Brain (organoid and tissue), 16 donors: ENCODE measurements at places on chromosomes 2 and 18.

DNA sequence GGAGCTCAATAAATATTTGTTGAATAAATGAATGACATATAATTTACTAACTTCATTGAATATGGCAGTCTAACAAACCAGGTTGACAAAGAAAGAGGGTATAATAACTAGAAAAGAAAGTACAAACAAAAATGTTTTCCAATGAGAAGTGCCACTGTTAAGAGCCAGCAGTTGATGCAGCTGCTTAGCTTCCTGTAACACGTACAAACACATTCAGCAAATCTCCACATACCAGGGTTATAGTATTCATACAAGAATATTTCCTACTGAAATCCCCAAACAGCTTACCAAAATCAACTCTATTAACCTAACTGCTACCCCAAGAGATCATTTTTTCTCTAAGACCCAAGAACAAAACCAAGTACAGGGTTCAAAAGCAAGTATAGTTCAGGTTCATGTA lies 77.7 kb downstream of the THADA start:
- no peak for DNase-seq

DNA sequence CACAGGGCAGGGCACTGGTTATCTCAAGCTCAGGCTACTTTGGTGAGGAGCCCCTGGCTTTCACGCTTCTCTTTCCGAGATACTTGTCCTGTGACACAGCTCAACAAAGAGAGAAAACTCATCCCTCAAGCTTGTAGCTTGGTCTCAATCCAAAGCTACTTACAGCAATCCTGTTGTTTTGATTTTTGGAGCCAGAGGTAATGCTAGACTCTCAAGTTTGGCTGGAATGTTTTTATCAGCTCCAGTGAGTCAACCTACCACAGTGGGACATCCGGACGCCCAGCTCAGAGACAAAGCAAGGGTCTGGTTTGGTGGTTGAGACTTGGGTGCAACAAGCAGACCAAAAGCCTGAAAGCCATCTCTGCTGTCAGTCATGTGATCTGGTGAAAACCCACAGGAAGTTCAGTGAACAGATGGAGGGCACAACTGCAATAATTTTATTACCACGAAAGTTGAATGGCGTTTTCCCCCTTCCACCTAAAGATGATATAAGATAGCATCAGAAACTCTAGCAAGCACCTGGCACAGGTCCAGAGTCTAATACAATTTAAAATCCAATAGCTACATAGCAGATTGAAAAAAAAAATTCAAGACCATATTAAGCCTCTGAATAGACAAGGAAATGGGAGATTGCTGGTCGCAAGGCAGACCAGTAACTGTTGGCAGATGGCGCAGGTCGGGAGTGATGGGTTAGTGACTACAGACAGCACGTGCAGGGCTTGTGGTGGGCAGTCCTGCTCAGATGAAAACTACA lies 102.3 kb upstream of the SMAD7 start:
- peak; percentile 28 for DNase-seq

DNA sequence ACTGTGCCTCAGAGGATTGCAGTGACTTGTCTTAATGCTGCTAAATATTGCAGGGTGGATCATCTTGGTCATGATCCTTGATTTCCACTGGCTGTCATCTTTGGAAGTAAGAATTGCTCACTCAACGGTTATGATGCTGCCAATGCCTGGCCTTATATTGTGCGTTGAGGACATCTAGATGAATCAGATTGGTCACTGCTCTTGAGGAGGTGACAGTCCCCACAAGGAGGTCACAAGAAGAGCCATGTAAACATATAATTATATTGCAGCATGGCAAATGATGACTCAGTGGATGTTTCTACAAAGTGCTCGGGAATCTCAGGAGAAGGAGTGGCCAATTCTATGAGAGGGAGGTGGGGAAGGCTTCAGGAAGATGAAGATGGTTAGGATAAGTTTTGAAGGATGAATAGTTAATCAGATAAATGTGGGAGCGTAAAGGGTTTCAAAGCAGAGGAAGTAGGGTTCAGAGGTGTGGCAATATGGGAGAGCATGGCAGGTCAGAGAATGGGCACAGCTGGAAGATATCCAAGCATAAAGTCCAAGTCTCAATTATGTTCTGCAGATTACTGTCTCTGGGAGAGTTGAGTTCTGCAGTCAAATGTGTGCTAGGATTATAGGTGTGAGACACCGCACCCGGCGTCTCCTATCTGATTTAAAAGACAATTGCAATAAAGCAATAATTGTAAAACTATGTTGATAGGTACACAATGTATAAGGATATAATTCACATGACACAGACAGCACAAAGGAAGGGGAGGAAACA lies 21.3 kb upstream of the TMEM131 start:
- DNase-seq: no peak

DNA sequence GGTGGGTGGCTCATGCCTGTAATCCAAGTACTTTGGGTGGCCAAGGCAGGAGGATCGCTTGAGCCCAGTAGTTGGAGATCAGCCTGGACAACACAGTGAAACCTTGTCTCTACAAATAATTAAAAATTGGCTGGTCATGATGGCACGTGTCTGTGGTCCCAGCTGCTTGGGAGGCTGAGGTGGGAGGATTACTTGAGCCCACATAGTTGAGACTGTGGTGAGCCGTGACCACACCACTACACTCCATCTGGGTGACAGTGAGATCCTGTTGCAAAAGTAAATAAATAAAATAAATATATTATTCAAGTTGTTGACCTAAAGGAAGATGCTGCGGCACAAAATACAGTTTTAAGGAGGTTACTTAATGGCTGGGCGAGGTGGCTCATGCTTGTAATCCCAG lies 72.7 kb downstream of the LAMA3 start:
- no peak for DNase-seq

GRCh38 chr2:67164771-67165522 lies 232.2 kb upstream of the ETAA1 start:
- peak; percentile 40 for DNase-seq

DNA sequence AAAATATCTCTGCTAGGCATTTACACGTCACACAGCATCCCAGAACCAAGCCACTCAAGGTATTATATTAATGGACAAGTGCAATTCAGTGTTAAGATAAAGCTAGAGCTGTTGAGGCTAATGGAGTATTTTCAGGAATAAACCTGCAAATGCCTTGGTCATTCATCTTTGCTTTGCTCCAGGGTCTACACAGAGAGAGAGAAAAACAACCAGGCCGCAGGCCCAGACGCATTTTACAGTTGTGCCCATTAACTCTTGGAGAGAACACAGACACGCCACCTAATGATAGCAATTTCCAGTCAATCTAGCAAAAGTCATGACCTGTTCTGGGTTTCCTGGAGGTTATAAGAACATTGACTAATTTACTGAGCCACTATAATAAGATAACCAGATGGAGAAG lies 829.3 kb downstream of the LRRTM4 start:
- peak; percentile 30 for DNase-seq

DNA sequence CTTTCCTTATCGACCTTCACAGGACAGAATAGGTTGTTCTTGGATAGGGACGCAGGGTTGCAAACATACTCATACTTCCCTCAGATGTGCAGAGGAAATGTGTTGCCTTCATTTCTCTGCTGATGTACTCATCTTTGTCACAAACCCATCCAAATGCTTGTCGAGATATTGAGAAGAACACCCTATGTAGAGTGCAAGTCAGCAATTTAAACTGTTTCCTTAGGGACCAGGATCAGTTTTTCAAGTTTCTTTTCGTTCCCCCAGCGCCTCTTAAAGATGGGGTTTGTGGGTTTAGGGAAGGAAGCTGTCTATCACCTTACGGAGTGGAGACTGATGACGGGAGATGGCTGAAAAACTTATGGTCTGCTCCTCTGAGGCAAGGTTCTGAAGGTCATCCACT lies 474.2 kb downstream of the EPHA4 start:
- DNase-seq: no peak

DNA sequence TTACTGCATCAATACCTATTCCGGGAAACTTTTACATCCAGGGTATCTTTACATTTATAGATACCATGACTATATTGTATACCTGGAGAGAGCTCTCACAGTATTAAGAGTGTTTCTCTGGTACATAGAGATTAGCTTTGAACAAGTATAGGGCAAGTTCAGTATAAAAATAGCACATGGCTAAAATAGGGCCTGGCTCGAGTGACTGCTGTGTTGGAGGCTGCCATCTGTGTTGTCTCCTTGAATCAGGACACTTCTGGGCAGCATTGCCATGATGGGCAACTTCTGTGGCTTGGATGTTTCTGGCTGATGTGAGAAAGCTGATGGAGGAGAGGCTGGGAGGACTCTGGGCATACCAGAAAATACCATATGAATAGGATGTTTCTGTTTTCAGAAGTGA lies 18.7 kb downstream of the ARHGAP28 start:
- no peak for DNase-seq

DNA sequence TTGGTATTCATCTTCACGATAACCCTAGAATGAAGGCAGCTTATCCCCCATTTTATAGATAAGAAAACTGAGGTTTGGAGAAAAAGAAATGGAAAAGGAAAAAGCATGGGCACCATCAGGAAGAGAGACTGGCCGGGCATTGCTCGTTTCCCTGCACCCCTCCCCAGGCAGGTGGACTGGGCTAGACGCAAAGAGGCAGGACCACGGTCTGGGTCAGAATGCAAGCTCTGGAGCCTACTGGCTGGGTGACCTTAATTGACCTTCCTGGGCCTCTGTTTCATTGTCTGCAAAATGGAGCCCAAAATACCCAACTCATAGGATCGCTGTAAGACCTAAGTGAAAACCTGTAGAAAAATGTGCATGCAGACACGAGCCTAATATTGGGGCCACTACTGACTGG lies 135.3 kb upstream of the GLI2 start:
- DNase-seq: no peak

DNA sequence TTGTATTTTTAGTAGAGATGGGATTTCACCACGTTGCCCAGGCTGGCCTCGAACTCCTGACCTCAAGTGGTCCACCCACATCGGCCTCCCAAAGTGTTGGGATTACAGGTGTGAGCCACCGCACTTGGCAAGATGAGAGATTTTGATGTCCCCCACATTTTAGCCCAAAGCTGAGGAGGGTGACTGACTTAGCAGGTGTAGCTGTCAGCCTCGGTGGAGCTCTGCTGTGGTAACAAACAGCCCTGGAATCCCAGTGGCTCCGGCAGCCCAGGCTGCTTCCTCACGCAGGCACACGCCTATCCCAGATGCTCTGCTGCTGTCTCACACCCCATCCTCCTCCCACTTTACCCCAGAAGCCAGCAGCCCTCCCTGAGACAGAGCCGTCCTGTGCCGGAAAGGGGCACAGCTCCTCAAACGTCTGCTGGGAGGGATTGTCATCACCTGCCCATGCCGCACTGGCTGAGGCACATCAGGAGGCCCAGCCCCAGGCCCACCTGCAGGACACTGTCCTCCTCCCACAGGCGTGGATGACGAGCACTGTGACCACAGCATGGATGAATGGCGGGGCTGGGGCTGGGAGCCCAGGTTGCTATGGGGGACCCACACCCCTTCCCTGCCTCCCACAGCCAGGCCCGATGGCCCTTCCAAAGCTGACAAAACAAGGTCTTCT lies 10.6 kb upstream of the BOK start:
- no peak for DNase-seq

DNA sequence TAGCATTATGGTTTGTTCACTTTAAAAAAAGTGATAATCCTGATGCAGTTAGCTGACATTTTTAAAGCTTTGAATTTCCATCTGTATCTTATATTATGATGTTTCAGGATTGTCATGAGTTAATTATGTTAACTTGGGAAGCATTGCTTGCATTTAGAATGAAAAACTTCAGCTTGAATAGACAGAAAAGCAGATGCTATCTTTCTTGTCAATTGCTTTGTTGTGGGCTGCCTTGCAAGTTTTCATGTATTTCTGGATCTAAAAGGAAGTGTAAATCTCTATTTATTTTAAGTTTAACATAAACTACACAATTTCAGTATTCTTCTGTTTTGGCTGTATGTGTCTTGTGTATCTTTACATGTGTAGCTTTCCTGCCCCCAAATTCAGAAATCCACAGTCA lies 479.5 kb downstream of the ARHGAP15 start:
- no peak for DNase-seq

- no peak for DNase-seq
Observed at GRCh38 chr2:189285349-189285748, 105.8 kb upstream of the COL5A2 start.

DNA sequence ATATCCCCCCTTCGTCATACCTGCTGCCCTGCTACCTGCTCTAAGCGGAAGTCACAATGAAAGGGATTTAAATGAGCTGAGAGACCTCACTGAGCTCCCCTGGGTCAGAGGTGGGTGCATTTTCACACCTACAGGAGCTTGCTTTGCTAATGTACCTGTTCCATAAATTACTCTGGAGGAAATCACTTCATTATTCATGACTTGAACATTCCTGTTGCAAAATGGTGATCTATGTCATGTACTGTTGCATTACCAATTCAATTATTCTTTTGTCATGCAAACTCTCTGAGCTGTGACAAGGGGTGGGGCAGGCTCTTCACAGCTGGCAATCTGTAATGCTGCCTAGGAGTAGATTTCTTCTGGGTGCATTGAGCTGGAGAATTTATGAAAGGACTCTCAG lies 761.3 kb downstream of the TSN start:
- DNase-seq: peak; percentile 20

DNA sequence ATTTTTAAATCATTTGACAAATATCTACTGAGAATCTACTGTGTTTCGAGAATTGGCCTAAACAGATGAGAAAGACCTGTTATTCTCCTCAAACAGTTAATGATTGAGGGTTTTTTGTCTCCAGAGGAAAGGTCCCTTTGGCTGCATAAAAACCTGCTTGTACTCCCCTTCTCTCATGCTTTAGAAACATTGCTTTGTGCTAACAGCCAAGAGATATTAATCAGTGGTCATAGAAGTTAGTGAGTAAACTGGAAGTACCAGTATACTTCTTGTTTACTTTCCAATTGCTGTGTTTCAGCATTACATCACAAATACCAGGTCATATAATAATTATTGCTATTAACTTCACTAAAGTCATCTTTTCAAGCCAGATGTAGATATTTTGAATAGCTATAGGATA lies 34.1 kb downstream of the ITGB6 start:
- no peak for DNase-seq

- no peak for DNase-seq
Observed at GRCh38 chr2:187468262-187468661, 20.2 kb upstream of the CALCRL start.

- no peak for DNase-seq
Observed at GRCh38 chr2:124437811-124438210, 412.7 kb downstream of the CNTNAP5 start.

DNA sequence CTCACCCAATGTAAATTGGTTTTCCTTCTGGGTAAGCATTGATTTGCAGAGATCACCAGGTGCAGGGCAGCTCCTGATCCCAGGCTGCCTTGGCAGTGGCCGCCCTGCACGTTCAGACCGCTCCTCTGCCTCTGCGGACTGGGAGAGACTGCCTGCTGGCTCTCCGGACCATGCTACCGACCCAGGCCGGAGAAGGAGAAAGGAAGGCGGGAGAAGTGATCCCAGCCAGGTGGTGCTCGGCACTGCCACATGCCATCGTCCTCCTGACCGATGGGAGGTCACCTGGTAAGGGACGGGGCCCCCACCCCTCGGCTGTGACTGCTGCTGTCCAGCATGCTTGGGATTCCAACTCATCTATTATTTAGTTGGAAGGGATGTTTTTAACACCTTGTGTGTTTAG lies 108.1 kb upstream of the POU3F3 start:
- DNase-seq: no peak

DNA sequence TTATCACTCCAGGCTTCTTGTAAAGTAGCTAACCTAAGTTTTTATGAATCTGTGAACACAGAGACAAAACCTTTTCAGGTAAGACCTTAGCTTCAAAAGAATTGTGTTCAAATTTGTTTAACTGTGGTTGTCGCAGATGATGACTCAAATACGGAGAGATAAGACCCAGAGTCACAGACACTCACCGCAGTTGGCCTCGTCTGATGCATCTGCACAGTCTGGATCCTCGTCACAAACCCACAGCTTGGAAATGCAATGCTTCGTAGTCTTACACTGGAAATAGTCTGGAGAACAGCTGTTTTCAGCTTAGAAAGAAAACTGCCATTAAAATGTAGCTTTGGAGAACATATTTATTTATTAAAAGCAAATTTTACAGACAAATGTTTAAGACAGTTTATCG lies 1662.1 kb upstream of the NXPH2 start:
- no peak for DNase-seq
